Mesothelial cell of epicardium (in vitro differentiated cells): ENCODE measurements at places on chromosomes 3 and 15. TPM values are rescaled to one million over a fixed set of nuclear protein-coding genes. Genes with fewer than 3 reads are reported as not detected.
A peak's percentile ranks its signal among the peaks of the same experiment; 100 is the strongest.

DNA sequence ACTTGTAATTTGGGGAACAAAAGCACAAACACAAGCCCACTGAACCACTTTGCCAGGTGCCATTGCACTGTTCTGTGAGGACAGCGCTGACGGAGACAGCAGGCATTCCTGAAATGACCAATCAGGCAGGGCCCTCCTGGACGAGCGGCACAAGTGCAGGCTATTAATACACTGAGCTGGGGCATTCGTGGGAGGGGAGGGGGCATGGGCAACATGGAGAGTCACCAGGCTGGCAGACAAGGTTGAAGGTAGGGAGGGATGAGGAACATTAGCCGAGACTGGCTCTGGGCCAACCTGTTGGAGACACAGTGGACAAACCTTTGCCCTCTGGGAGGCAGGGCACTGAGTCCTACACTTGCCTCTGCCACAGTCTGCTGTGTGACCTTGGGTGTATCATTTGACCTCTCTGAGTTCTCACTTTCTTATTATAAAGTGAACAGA is 45.6 kb downstream of the NOX5 start:
- no peak overlapping the region for H3K27ac ChIP-seq
- peaks cover 29% of the 10 kb centered on the region for H3K27me3 ChIP-seq
- H3K4me3 ChIP-seq, result no peak overlapping the region
- no peak for DNase-seq
- peaks cover 13% of the 10 kb centered on the region for H3K4me1 ChIP-seq

The TRIM42 gene
- total RNA-seq, result not detected in 3 replicates

GRCh38 chr3:81043660-81044199 is 717.7 kb downstream of the GBE1 start:
- no peak overlapping the region for H3K4me3 ChIP-seq
- no peak overlapping the region for H3K27ac ChIP-seq
- no peaks in the 10 kb centered on the region for H3K4me1 ChIP-seq
- peaks cover 4% of the 10 kb centered on the region for H3K27me3 ChIP-seq
- no peaks in the 10 kb centered on the region for H3K36me3 ChIP-seq

GRCh38 chr15:89038146-89038545 is 50.1 kb upstream of the ABHD2 start:
- no peaks in the 10 kb centered on the region for H3K36me3 ChIP-seq
- peaks cover 33% of the 10 kb centered on the region for H3K27me3 ChIP-seq
- no peak for DNase-seq
- H3K27ac ChIP-seq, result no peak overlapping the region
- H3K4me3 ChIP-seq, result no peak overlapping the region

- no peaks in the 10 kb centered on the region for H3K36me3 ChIP-seq
- no peak overlapping the region for H3K4me3 ChIP-seq
- peaks cover 37% of the 10 kb centered on the region for H3K27me3 ChIP-seq
- DNase-seq, result no peak
- H3K27ac ChIP-seq, result no peak overlapping the region
- H3K4me1 ChIP-seq, result peaks cover 4% of the 10 kb centered on the region
Observed at GRCh38 chr3:37499061-37499785, 324.8 kb upstream of the LRRFIP2 start.

DNA sequence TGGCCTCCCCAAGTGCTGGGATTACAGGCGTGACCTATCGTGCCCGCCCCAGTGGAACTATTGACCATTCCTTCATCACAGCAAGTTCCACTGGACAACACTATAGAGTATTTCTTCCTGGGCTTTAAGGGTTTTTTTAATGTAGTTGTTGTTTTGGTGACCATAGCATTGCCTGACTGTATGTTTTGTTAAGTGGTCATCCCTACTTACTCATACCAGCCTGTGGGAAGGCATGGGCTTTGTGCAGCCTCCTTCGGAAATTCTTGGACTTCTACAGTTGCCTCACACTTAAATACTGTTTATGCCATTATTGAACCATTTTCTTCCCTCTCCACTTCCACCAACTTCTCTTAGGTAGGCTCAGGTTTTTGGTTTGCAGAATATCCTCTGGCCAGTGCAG is 19.9 kb upstream of the ALPK3 start:
- no peak overlapping the region for H3K27ac ChIP-seq
- DNase-seq, result no peak
- H3K4me3 ChIP-seq, result no peak overlapping the region
- no peaks in the 10 kb centered on the region for H3K27me3 ChIP-seq
- H3K4me1 ChIP-seq, result no peaks in the 10 kb centered on the region
- H3K36me3 ChIP-seq, result peaks cover 34% of the 10 kb centered on the region

DNA sequence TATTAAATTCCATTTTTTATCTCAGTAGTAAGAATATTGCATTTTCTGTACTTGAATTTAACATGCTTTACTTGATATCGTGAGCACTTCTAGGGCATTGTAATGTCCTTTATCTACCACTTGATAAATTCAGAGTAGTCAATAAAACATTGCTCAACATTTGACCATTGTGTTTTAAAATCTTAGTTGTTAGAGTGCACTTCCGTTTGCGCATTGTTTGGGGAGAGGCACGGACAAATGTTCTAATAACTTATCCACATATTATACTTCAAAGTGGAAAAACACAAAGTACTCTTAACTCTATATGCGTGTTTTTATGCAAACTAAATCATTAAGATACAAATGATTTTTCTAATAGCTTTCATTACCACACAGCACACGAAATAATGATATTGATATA is 419 bp downstream of the FAM227B start:
- DNase-seq, result no peak
- H3K4me3 ChIP-seq, result peak overlapping the region; percentile 98

The FBXL22 gene
- total RNA-seq, result 0.20 to 0.63 TPM (median 0.55 TPM) in 3 replicates

DNA sequence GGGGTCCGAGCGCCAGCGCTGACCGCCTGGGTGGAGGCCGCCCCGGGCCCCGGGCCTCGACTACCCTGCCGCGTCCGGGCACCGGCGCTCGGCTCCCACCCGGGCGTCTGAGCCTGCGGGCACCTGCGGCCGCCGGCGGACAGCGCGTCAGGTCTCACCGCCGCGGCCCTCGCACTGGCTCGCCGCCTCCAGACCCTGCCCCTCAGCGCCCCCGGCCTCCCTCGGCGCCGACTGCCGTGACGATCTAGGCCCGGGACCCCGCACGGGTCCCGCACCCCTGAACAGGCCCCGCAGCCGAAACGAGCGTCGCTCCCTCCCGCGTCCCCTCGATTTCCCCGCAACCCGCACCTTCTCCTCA is 297 bp downstream of the PRC1 start:
- peaks cover 17% of the 10 kb centered on the region for H3K4me1 ChIP-seq
- peaks cover 13% of the 10 kb centered on the region for H3K36me3 ChIP-seq
- peak overlapping the region; percentile 100 for H3K4me3 ChIP-seq
- DNase-seq, result peak; percentile 23
- no peaks in the 10 kb centered on the region for H3K27me3 ChIP-seq

DNA sequence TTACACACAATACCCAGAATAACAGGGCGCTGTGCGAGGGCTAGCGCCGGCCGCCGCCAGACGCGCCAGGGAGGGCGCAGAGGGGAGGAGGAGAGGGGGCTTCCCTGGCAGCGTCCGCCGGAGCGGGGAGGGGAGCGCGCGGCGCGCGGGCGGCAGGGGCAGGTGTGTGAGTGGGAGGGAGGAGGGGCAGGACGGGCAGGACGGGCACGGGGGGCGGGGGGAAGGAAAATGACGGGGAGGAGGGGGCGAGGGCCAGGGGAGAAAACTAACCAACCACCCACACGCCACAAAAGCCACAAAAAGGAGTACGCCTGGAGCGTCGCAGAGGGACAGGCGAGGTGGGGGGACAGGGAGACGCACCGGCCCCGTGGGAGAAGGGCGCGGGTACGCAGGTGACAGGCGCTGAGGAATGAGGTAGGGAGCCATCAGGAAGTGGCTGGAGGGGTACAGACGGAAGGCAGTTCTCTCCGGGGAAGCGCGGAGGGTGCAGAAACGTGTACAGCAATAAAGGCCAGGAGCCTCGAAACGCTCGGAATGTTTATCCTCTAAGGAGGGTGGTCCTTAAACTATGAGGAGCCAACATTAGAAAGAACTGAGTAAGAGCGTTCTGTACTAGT is 610 bp upstream of the SATB1 start:
- peak overlapping the region; percentile 85 for H3K4me3 ChIP-seq
- peaks cover 4% of the 10 kb centered on the region for H3K36me3 ChIP-seq
- peak overlapping the region; percentile 98 for H3K27ac ChIP-seq
- peak; percentile 79 for DNase-seq
- H3K4me1 ChIP-seq, result peaks cover 37% of the 10 kb centered on the region
- H3K27me3 ChIP-seq, result no peaks in the 10 kb centered on the region
